ENCODE measurements at places on chromosomes 7 and 10.

DNA sequence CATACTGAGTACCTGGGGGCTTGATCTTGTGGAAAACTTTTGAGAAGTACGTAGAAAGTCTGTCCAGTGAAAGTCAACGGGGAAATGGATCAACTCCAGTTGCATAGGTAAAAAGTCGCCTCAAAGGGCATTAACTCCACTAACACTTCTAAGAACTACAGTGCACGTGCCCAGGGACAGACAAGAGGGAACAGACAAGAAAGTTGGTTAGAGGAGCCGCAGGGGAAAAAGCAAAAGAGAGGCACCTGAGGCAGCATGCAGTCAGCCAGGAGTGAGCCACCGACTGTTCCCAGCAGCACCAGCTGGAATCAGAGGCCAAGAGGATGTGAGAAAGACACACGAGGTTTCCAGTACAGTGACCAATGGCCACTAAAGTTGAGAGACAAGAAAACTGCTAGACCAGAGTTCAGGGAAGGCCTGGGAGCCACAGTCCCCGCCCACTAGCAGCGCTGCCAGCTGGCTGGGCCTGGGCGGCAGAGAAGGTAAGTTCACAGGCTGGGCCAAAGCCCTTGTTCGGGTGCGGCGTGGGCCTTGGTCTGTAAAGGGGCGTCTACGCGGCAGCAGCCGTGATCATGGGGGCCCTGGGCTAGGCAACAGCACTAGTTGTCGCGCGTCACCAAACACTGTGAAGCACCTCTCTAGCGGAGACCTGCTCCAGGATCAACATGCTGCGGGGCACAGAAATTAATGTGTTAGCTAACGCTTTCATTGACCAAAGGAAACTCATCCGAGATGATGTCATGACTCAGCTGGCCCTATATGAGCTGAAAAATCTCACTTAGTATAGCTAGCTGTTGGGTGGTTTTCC, 14.0 kb downstream of the ITGB1 start:
- DNase-seq = no peak

- no peak for DNase-seq
Observed at GRCh38 chr7:142412551-142413193, 154.8 kb upstream of the PRSS58 start.

DNA sequence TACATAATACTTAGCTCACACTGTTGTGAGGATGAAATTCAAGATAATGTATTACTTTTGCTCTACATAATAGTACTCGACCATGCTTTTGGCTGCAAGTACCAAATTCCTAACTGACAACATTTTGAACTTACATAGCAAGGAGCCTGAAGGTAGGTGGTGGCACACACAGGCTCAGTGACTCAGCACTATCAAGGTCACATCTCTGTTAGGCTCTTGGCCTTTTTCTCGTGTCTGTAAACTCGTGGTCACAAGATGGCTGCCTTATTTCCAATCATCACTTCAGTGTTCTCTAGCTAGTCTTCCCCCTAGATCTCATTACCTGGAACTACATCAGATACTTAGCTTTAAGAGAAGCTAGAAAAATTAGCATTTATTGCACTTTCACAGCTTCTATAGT, 61.4 kb upstream of the ABCB5 start:
- DNase-seq = no peak

DNA sequence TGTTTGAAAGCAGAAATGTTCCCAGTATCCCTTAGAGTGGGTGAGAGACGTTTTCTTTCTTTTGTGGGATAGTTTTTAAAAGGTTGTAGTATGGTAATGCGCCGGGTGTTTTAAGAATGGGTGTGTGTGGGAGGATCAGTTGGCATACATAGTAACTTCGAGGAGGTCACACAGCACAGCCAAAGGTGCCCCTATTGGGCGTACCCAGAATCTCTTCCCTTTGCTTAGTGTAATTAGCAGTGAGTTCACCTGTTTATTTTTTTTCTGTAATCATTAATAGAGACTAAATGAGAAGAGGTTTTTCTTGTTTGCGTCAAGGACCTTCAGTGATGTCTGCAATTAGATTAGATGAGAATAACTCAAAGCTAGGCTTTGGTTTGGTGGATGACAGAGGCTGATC, 1.5 kb downstream of the PLEKHA8 start:
- no peak for DNase-seq

GRCh38 chr10:86283466-86284287, 82.9 kb downstream of the GRID1 start:
- no peak for DNase-seq

- DNase-seq = no peak
Observed at GRCh38 chr7:117630501-117630900, 150.7 kb downstream of the CFTR start.

- DNase-seq = no peak
Observed at GRCh38 chr7:141597966-141598365, 46.8 kb downstream of the AGK start.

DNA sequence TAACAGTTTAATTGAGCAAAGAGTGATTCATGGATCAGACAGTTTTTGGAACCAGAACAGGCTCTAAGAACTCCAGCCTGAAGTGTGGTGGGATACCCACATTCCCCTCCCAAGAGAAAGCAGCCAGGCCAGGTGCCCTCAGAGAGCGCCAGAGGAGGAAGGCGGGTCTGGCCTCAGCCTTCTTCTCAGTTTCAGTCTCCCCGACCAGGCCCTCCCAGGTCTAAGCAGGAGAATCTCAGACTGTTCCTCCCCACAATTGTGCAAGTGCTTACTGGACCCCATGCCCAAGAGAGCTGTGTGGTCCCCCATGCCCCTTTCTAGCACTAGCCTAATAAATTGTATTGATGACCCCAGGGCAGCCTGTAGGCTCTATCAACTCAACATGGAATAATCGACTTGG, 25.6 kb downstream of the PPIF start:
- no peak for DNase-seq

GRCh38 chr10:99843310-99843709, 60.9 kb downstream of the ABCC2 start:
- no peak for DNase-seq

- DNase-seq = no peak
Observed at GRCh38 chr10:80288849-80289248, 609 bp downstream of the MAT1A start.

- DNase-seq = peak; percentile 73
Observed at GRCh38 chr10:114876602-114877300, 55.2 kb downstream of the FHIP2A start.

DNA sequence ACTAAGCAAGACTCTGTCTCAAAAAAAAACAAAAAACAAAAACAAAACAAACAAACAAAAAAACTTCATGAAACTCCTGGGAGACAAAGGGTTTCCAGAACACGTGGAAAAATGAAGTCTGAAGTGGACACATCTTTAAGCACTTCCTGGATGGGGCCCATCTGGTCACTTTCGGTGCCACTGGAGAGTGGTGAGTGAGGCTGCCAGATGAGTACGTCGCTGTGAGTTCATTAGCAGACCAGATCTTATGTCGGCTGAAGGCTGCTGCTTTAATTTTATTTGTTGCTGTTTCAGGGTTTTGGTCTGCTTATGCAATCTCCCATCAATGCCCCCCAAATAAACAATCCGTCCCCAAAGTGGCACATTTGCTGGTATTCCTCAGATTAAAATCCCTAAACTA, 64.4 kb downstream of the NPTX2 start:
- DNase-seq = no peak

GRCh38 chr7:151249034-151249731, 689 bp upstream of the SMARCD3 start:
- DNase-seq = peak; percentile 43

DNA sequence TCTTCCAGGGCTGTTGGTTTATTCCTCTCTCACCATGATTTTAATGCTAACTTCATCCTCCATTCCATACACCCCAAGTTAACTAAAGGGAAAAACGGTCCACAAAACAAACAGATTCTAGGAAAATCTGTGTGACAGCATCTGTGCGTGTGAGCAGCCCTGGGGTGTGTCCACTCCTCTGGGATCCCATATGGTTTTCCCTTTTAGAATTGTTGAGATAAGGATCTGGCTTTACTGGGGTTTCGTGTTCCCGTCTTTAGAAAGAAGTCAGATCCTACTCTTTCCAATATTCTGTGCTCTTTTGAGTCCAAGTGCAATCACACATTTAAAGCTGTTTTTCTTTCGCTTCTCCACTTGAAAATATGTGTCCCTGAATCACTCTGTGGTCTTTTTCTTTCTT, 257.1 kb downstream of the KLF6 start:
- DNase-seq = no peak

DNA sequence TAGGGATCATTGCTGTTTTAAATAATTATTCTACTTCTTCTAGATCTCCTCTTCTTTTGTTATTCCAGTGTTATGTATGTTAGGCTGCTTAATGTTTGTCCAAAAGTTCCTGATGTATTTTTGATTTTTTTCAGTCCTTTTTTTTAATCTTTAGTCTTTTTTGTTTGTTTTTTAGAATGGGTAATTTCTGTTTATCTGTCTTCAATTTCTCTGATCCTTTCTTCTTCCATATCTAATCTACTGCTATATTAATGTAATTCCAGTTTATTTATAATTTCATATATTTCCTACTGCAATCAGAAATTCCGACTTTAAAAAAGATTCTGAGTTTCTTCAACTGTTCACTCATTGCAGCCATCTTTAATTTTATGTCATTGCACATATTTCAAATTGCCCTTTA, 452.8 kb upstream of the POT1 start:
- no peak for DNase-seq

GRCh38 chr10:71831646-71832552, 19.2 kb downstream of the PSAP start:
- no peak for DNase-seq
